ENCODE measurements at places on chromosomes 4 and X.

GRCh38 chr4:172096786-172097185 is 283.6 kb downstream of the GALNTL6 start:
- no peak for DNase-seq

- no peak for DNase-seq
Observed at GRCh38 chrX:87664381-87664780, 146.8 kb downstream of the KLHL4 start.

- DNase-seq, result no peak
Observed at GRCh38 chrX:103338663-103339062, 8.6 kb downstream of the TCEAL7 start.

GRCh38 chr4:101347267-101347556 is at the start of gene PPP3CA:
TSS of gene PPP3CA (minus strand) at chr4:101347526.
- DNase-seq, result no peak

DNA sequence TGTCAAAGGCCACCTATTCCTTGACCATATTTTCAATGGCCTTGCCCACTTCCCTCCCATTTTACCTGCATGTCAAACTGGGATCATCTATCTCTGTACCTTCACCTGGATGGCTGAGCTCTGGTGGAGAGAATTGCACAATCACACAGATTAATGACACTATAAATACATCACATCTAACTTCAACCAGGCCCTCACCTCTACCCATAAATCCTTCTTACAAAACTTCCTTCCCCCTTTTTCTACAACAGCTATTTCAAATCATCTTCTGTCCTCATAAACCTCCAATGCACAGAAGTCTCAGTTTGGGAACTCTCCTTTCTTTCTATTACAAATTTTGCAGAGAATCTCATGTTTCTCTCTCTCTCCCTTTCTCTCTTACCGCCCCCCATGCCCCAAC is 9.2 kb downstream of the PALLD start:
- DNase-seq, result no peak

DNA sequence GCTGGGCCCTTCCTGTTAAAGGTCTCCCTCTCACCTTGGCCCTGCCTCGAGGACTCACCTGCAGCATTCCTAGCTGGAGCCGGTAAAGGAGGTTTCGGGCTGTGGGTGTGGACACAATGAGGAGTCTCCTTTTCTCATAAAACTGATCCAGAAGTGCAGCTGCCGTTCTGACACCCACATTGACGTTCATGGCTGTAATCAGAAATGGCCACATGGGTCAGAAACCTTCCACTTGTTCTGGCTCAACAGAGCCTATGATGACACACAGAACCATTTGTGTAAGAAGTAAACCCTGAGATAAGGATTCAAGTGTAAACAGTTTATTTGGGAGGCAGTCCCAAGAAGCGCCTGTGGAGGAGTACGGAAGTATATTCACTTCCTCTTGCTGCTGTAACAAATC is 63.8 kb downstream of the SRPX start:
- DNase-seq, result no peak

DNA sequence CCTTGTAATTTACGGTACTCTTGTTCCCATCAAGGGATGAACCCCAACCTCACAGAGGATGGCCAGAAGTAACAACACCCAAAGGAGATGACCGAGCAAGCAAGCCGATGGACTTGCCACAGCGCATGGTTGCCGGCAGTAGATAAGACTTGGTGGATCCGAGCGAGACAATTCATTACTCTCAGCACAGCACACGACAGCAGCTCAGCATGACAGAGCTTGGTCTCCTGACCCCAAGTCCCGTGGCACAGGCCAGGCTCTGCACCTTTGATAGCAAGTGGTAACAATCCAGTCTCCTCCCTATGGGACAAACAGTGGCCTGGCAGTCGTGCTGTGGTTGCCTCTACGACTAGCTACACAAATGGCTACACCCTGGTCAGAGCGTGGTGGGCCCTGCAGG is 26.3 kb downstream of the RWDD4 start:
- no peak for DNase-seq

- DNase-seq, result no peak
Observed at GRCh38 chr4:2689114-2689513, 67.0 kb downstream of the TNIP2 start.
